ENCODE measurements at places on chromosomes 4 and X.

GRCh38 chr4:41125558-41126311, 88.6 kb downstream of the APBB2 start:
- no peak for DNase-seq

- no peak for DNase-seq
These were observed 508.4 kb upstream of the FTHL17 start for GRCh38 chrX:31580227-31580626.

- DNase-seq: no peak
These were observed 13.7 kb downstream of the SEPTIN11 start for GRCh38 chr4:76963131-76963750.

DNA sequence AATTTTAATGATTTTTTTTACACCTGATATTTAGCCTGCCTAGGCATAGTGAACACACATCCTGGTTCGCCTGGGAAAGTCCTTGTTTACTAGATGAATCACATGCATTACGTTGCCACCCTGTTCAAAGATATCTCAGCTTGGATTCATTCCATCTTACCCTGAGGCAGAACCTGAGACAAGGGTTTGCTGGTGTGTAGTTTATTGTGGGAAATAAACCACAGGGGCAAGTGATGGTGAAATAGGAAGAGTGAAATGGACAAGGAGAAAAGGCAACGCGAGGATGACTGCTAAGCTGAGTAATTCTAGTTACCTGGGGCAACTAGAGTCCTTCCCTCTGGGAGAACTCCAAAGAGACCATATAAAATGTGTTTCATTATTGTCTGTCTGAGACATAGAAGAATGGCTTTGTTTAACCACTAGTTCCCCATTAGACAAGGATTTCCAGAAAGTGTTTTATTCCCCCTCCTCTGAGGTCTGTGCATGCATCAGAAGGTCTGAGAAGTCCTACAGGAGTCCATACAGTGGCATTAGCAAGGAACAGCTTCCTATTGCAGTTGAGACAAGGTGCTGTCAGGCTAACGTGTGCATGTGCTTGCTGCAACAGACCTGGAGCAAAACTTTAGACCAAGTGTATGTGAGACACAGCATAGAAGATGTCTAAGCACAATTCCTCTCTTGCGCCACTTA, 797.3 kb upstream of the FRG1 start:
- peak; percentile 87 for DNase-seq

GRCh38 chrX:34810364-34810763, 132.2 kb upstream of the FAM47B start:
- DNase-seq: peak; percentile 13

DNA sequence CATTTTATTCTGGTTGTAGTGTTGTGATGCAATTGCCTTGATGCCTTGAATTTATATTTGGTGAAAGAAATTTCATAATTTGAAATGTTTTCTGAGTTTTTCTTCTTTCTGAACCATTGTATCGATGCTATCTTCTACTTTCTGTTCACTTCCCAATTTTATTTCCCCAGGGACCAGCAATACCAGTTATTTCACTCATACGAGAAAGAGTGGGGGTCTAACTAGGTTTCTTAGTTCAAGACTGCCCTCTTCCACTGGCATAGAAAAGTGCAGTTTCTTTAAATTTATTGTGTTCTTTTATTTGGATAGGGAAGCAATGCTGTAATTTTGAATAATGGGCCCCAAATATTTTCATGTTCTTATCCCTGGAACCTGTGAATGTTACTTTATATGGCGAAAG, 544.0 kb upstream of the ADGRL3 start:
- no peak for DNase-seq

GRCh38 chr4:138235419-138235952, 6.7 kb downstream of the SLC7A11 start:
- no peak for DNase-seq

- no peak for DNase-seq
These were observed 81.1 kb upstream of the HELT start for GRCh38 chr4:184937030-184937710.

DNA sequence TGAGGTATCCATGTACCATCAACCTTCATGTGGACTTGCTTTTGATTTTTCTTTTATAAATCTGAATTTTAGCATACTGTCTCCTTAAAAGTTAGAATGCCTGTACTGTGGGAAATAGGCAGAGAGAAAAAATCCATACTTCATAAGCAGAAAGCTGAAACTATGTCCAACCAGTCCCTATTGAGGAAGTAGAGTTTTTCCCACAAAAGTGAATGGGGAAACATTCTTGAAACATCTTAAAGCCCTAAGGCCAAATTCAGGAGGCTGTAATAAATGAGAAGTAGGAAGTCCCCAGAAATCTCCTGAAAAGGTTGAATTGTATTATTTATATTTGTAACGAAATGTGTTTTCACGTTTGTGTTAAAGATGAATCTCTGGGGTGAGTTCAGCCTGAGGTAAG, 56.3 kb downstream of the ENOX2 start:
- no peak for DNase-seq

DNA sequence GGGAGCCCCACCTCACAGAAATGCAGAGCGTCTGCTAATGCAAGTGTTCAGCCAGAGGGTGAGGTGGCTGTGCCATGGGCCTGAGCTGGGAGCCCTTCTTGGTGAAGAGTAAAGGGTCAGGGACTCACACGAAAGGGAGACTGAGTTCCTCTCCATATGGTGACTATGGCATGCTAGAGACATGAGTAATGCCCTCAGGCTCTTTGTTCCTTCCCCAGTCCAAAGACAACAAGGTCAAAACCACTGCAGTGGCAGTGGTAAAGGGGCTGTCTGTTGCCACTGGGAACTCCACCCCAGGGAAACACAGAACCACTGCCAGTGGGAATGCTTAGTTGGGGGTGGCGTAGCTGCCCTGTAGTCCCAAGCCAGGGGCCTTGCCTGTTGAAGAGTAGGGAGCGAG, 22.4 kb downstream of the RAB40AL start:
- DNase-seq: no peak

DNA sequence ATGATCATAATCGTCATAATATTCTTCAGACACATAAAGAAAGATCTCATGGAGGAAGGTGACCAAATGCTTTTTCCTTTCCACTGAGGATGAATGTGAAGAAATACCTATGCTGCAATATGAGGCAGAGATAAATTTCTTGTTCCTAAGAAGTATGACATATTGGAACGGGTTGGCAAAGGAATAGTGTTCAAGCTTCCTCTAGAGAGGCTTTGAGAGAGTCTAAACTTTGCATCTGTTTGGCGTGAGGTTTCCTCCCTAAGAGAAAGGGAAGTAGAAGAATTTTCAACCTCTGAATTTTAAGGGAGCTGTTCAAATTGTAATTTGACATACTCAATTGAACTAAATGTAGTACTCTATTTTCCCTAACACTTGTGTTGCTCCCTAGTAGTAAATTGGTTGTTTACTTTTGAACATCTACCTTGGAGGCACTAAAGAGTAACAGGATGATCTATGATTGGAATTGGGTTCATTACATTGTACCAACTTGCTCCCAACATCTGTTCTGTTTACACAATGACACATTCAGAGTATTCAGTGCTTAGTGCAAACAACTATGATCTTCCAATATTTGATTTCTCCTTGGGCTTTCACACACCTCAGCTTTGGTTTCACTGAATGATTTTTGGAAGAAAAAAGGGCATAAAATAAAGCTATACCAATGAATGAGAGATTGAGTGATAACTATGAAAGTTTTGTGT, 122.0 kb downstream of the CORIN start:
- DNase-seq: no peak

DNA sequence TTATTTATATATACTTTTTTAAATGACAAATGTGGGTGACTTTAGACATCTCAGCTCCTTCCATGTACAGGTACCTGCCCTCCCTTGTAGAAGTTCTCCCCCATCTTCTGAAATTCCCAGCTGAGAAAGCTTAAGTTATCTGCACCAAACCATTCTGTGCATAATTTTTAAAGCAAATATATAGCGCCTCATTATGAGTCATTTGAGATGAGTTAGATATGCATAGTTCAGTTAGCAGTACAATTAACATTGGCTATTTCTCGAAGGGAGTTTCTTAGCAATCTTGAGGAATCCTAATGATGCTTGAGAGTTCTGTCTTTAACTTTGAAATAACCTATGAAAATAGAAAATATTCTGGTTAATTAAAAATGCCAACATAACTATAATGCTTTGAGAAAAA, 19.4 kb upstream of the UFSP2 start:
- no peak for DNase-seq

GRCh38 chr4:156966836-156967235, 4.8 kb downstream of the PDGFC start:
- no peak for DNase-seq

DNA sequence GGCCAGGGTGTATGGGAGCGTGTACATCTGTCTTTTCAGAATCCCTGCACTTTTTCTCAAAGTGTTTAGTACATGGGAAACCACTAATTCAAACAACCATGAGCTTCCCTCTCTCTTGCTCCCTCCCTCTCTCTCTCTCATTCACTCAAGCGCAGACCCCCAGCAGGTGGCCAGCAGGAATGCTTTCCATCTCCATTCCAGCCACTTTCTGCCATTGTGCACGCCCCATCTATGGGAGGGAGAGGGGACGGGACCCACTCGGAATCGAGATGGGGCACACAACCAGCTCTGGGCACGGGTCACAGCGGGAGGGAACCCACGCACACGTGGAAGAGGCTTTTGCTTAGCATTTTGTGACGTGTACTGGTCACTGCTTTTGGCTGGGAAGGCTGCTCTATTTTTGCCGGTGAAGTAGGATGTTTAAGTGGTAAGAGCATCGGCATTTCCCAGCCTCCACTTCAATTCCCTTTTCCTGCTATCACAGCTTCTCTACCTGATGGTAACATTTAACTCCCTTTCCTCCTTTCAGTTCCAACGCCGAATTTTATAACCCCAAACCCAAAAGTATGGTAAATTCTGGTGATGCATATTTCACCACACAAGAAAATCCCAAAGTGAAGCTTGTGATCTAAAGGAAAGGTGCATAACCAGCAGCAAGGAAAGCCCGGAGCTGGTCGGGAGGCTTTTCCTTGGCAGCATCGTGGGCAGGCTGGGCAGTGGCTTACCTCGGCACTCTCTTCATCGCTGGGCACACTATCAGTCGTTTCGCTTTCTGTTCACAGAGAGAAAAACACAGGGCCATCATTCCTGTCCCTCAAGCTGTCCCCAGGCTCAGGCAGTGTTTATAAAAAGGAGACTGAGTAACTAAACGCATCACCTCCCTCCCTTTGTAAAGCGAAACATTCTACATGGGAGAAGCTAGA, 84.1 kb downstream of the IRF2 start:
- no peak for DNase-seq

GRCh38 chrX:47595716-47596251, 13.5 kb downstream of the TIMP1 start:
- DNase-seq: no peak

DNA sequence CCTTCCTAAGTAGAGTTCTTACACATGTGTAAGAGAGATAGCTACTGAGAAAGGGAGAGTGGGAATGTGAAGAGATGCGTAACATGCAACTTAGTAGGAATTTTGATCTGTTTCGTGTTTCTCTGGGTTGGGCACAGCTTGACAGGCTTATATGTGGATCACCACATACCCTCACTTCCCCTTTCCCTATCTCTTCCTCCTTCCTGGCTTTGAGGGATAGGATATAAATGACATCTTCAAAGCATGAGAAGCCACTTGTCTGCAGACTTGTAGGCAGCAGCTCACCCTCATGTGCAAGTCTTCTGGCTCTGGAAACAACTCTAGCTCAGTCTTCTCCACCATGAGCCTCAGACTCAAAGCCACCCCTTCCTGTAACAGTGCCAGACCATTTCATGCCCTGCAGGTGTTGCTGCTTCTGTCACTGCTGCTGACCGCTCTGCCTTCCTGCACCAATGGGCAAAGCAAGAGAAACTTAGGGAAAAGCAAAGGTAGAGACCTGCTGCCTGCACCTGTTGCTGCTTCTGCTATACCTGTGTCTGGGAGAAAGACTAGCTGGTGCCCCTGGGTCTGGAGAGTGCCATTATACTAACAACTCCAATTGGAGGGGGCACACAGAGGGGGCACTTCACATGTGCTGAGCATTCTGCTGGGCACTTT, 5.4 kb upstream of the PF4V1 start:
- DNase-seq: no peak

DNA sequence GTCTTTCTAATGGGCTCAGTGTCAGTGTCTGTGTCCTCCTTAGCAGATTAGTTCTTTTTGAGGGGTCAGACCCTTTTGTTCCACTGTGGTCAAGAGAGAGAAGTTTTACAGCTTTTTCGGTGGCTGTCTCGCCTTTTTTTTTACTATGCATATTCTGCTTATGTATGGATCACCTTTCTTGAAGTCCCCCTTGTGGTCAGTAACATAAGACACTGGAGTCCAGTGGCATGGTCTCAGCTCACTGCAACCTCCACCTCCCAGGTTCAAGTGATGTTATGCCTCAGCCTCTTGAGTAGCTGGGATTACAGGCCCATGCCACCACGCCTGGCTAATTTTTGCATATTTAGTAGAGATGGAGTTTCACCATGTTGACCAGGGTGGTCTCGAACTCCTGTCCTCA, 54.0 kb upstream of the PGRMC2 start:
- DNase-seq: no peak

- DNase-seq: no peak
These were observed 9.7 kb downstream of the BMPR1B start for GRCh38 chr4:94767446-94767845.

- DNase-seq: peak; percentile 24
These were observed 71.1 kb downstream of the CLOCK start for GRCh38 chr4:55475394-55476243.

DNA sequence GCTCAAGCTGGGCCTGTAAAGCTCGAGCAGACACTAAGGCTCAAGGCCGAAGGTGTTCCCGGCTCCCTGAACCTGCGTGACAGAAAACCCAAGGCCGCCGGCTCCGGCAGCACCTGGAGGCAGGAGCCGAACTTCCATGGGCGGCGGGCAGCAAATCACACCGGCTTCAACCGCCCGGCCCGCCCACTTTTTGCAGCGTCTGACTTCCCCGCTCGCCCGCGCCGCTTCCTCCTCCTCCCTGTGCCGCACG, 940 bp upstream of the NSD2 start:
- peak; percentile 63 for DNase-seq

GRCh38 chr4:94516067-94516466, 64.3 kb downstream of the PDLIM5 start:
- DNase-seq: peak; percentile 41

DNA sequence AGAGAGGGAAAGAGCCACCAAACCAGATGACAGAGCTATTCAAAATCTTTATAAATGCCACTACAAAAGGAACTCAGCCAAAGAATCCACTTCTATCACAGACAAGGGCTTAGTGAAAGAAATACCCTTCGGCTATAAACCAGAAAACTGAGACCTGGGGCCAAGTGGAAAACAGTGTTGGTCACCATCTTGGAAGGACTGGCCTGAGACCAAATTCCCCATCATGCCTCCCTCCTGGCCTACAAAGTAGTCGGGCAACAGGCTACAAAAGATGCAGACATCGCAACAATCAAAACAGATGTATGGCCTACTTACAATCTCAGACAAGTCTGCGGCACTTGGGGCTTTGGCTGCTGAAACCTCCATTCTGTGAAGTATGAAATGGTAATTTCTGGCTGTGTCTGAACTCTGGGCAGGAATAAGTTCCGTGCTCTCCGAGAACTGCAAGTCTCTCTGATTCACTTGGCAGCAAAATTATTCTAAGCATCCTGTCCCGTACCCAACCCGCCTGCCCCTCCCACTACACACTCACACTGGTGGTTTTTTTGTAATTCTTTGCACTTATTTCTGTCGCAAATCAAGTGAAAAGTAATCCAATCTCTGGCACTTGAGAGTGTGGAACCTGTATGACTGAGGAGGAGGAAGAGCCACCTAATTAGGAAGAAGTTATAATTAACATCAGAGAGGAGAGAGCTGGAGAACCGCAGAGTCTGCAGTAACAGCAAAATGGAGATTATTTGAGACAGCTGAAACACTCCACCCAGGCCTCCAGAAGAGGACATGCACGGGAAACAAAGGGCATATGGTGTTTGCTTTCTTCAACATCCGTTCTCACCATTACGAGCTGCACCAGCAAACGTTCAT, 87.8 kb downstream of the SH3KBP1 start:
- no peak for DNase-seq
